Left ventricle myocardium superior (tissue), 1 donor: ENCODE measurements at places on chromosomes 2 and 18. TPM values are rescaled to one million over a fixed set of nuclear protein-coding genes. Genes with fewer than 3 reads are reported as not detected.

Gene UPP2
- not detected for total RNA-seq

Gene SPR
- total RNA-seq = 55.8 TPM

Gene UGT1A1
- not detected for total RNA-seq

Gene IHH
- not detected for total RNA-seq

Gene SP140
- 0.47 TPM for total RNA-seq

Gene VIT
- 13.3 TPM for total RNA-seq

Gene HOXD11
- total RNA-seq = not detected

Gene GPAT2
- total RNA-seq = 5.5 TPM

Gene CFAP53
- total RNA-seq = not detected

Gene LAMA3
- total RNA-seq = 3.4 TPM

Gene LYG1
- total RNA-seq = 0.77 TPM

Gene ADAM23
- 68.8 TPM for total RNA-seq

Gene AFF3
- total RNA-seq = 10.0 TPM

Gene GATA6
- total RNA-seq = 62.3 TPM
